Esophagus squamous epithelium (tissue), 5 donors: ENCODE measurements at places on chromosomes 6 and 20.

DNA sequence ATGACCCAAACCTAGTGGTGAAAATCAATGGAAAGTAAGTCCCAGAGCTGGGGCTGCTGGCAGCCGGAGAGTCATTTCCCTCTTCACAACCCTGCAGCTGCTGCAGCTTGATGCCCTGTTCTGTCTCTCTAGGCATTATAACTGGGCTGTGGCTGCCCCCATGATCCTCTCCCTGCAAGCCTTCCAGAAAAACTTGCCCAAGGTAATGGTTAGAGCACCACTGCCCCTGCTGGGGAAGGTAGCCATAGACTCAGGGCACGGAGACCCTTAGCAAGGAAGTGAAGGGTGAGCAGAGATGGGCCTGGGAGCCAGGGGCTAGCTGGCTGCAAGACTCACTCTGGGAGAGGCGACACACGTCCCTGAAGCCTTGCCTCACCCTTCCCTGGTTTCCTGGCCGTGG, 12.0 kb downstream of the LPIN3 start:
- no peak for DNase-seq

DNA sequence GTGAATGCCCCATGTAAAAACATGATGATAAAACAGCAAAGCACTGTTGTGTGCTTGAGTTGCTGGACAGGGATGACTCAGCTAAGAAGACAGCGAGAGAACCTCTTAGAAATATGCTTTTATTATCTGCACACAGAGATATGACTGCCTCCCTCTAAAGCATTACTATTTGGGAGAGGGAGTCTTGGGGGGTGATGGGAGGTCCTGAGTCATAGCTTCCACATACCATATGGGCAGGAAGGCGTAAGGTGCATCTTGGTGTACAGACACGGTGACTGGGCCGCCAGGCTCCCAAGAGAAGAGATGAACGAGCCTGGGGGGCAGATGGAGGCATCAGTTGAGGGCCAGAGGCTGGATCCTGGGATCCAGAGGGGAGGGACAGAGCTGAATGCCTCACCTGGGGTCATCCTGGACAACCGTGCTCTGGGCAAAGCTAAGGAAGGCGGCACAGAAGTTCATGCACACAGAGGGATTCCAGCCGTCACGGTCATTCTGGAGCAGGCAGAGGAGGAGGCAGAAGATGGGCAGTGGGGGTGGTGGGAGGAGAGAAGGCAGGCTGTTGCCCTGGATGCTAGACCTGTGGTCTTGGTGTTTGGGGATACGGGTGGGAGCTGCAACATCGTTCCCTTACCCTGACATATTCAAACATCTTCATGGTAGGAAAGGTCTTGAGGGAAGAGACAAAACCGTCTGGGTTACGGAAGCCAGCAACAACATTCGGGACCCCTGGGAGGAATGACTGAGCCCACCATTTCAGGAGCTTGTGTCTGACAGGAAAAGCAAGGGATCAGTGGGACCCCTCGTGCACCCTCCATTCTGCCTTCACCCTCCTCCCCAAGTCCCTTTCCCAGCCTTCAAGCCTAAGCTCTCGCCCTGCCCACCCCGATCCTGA, 2.0 kb downstream of the DXO start:
- DNase-seq = no peak

DNA sequence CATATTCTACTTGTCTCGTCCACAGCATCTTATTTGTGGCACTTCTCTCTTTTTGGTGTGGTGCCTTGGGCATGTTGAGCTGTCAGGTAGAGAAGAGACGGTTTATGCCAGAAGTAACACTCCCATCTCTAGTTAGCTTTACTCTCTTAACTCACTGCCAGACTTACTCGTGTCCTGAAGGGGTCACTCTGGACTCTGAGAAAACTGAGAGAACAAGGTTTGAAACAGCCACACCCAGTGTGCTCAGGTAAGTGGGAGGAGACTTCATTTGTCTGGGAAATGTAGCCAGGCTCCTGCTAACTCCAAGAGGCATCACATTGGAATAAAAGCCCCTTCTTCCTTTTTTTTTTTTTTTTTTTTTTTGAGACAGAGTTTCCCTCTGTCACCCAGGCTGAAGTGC, 360.8 kb downstream of the QKI start:
- DNase-seq = no peak

GRCh38 chr20:44616604-44616964, 34.2 kb downstream of the PKIG start:
- no peak for DNase-seq

- no peak for DNase-seq
Measured at GRCh38 chr6:56657354-56657753, 14.7 kb upstream of the DST start.

DNA sequence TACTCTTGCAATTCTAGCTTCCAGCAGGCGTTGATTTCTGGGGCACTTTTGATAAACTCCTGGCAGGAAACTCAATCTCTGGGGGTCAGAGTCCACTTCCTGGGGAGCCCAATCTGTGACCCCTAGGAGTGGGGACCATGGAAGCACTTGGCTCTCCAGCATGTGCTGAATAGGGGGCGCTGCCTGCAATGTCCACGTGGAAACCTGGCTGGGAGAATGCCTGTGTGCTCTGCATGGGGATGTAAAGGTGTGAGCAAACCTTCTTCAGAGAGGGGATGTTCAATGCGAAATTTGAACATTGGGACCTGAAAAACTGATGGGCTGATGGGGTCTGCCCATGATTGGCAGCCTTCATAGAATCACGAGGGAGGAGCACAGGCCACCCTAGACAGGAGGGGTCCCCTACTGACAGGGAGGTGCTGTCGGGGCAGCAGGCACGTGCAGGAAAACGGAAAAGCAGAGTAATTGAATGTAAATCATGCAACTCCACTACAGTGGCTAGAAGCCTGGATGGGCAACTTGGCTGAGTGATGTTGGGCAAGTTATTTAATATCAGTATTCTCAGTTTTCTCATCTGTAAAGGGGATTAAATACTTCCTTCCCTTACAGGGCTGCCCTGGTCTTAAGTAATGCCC, 47.8 kb downstream of the CEP43 start:
- DNase-seq = no peak

DNA sequence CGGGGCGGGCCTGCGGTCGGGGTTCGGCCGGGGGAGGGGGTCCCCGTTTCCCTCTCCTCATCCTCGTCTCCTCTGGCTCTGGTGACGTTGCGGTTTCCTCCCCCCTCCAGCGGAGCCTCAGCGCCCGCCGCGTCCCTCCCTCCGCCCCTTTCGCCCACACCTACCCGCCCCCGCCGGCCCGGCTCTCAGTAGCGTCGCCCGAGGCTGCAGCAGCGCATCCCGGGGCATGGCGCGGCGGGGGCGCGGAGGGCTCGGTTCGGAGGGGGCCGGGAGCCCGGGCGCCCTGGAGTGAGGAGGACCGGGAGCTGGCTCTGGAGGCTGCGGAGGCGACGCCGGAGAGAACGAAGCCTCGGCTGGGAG, at the start of gene DSE:
Gene DSE (plus strand): TSS at position 188 of the 360 bp plus-strand sequence. CDS start 28,304 bp downstream, outside the sequence.
- DNase-seq = no peak

DNA sequence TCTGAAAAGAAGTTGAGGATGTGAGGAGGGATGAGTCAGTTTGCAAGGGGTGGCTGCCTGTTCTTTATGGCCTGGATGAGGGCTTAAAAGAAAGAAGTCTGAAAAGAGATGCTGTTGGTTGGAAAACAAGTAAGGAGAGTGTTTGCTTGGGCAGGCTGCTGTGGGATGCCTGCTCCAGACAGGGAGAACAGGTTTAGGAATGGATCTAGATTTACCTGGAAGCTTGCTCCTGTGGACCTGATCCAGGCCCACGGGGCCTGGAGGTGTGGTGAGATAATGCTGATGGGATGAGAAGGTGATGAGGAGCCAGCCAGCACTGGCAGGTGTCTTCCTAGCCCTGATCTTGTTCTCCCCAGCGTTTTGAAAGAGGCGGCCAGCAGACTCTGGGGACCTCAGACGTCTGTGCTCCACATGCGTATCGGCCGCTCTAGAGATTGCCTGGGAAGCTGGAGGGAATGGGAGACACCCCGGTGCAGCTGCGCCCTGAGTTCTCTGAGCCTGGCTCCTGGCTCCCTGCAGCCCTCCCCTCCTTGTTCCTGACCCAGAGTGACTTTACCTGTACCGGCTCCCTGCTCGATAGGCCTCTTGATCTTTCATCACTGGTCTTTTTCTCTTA, 331.3 kb downstream of the ZFAND3 start:
- DNase-seq = no peak

GRCh38 chr20:23391707-23392310, 29.5 kb downstream of the NAPB start:
- DNase-seq = no peak
